ENCODE measurements at places on chromosomes 11 and 22.
A peak's percentile ranks its signal among the peaks of the same experiment; 100 is the strongest.

- peak; percentile 11 for DNase-seq
Observed at GRCh38 chr11:12802418-12803085, 128.3 kb downstream of the TEAD1 start.

DNA sequence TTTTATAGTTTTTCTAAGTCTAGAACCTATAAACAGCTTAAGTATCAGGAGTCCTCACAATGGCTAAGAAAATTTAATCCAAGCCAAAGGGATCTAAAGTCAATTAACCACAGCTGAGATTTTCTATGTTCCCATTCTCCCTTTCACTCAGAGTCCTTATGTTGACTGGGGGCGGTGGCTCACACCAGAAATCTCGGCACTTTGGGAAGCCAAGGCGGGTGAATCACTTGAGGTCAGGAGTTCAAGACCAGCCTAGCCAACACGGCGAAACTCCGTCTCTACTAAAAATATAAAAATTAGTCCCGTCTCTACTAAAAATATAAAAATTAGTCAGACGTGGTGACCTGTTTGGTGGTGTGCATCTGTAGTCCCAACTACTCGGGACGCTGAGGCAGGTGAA is 6.9 kb downstream of the RDX start:
- no peak for DNase-seq

DNA sequence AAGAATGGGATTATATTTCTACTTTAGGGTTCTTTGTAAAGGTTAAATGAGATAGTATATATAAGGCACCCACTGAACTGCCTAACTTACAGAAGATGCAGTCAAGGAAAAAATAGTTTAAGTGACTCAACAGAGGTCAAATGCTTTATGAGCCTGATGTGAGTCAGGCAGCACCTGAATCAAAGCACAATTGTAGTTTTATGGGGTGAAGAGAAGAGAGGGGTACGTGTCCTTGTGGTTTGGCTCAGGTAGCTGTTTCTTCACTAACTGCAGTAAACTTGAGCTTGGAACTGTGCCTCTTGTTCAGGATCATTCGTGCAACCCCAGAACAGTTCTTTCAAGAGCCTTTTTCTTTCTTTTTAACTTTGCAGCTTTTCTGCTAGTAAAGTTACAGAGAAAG is 125.2 kb upstream of the SPON1 start:
- DNase-seq = no peak

DNA sequence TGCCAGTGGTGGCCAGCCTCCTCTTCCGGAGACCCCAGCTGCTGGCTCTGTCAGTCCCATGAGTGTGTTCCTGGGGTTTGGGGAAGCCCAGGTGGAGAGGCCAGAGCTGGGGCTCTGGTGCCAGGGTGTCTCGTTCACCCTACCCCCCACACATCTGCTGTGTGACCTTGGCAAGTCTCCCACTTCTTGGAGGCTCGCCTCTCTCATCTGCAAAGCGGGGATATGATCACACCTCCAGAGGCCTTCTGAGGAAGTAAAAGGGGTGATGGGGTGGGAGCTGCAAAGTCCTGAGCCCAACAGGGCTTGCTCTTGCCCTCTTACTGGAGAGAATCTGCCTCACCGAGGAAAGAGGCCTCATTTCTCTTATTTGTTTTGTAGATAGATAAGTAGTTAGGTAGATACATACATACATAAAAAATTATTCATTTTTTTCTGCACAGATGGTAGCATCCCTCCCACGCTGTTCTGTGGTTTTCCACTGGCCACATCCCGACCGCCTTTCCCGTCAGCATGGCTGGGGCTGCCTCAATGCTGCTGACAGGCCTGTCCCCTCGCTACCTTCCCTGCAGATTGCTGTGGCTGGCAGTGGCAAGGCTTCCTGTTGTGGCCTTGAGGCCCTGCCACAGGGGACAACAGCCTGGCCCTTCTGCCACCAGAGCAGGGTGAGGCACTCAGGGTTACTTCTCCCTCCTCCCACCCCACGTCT is 23.9 kb downstream of the MYO7A start:
- peak; percentile 75 for DNase-seq

DNA sequence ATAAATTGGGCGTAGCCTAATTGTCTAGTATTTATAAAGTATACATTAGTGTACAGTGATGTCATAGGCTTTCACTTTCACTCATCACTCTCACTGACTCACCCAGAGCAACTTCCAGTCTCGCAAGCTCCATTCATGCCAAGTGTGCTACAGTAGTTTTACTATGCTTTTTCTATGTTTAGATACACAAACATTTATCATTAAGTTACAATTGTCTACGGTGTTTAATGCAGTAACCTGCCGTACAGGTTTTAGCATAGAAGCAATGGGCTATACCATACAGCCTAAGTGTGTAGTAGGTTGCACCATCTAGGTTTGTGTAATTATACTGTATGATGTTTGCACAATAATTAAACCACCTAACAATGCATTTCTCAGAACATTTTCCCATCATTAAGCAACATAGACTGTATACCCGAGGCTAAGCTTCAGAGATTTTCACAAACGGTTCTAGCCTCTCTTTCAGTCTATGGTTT is 17.5 kb downstream of the OR9G1 start:
- DNase-seq = no peak

- no peak for DNase-seq
Observed at GRCh38 chr11:134662629-134663360, 250.8 kb upstream of the B3GAT1 start.
